ENCODE measurements at places on chromosomes 2 and 18.

GRCh38 chr2:149329068-149329467 lies 1.3 kb upstream of the LYPD6 start:
- no peak for DNase-seq

GRCh38 chr2:112850588-112850987 lies 14.0 kb upstream of the IL1B start:
- DNase-seq = no peak

DNA sequence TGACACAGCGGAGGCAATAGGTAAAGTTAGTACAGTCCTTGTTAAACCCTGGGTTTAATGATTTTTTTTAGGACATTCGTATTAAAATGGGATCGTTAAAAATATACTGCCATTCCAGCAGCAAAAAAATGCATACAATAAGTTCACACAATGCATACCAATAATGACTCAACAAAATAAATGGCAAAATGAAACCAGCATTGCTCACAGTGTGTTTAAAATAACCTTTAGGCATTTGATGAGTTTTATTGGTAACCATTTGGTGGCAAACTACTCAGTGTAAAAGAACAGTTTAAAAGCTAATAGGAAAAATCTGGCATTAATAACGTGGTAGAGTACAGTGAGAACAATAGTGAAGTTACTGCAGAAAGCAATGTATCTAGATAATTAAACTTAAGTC lies 539.0 kb upstream of the PIK3C3 start:
- no peak for DNase-seq

- DNase-seq = no peak
Measured at GRCh38 chr2:238286987-238287736, 1.2 kb downstream of the PER2 start.
